ENCODE measurements at places on chromosomes 7 and 10.
A peak's percentile ranks its signal among the peaks of the same experiment; 100 is the strongest.

DNA sequence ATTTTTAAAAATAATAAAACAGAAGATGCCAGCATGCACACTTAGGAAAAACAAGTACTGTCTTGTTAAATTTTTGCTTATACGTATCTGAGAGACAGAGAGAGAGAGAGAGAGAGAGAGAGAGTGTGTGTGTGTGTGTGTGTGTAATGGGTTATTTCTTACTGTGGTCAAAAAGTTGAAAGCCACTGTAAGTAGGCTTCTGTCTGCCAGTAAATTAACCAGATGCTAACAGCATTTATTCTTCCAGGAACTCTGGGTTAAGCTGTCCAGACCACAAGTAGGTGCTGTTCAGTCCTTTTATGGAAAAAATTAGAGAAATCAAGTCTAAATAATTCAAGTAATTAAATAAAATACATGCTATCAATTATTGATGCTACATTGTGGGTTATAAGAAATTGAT lies 39.7 kb downstream of the RNF32 start:
- DNase-seq, result no peak

GRCh38 chr7:129188892-129189660 lies 643 bp downstream of the SMO start:
- no peak for DNase-seq

- DNase-seq, result peak; percentile 8
These were observed 37.9 kb downstream of the ELFN1 start for GRCh38 chr7:1707756-1708595.

DNA sequence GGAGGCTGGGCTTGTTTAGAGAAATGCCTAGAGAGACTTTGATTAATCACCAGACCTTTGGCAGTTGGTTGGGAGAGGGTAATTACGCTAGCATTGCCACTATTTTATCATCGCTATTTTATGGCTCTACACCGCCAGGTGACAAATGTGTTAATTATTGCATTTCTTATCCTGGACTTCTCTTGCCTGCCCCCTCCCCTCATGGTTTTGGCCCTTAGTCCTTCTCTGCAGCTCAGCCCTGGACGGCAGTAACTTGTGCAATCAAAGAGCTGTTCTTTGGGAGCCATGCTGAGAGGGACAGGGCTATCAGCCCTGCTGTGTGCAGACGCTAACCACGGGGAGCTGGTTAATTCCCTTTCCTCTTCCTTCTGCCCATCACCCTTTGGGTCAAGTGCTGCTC lies 585.0 kb downstream of the AUTS2 start:
- no peak for DNase-seq

GRCh38 chr10:128065881-128066534 lies 60.2 kb downstream of the MKI67 start:
- no peak for DNase-seq

DNA sequence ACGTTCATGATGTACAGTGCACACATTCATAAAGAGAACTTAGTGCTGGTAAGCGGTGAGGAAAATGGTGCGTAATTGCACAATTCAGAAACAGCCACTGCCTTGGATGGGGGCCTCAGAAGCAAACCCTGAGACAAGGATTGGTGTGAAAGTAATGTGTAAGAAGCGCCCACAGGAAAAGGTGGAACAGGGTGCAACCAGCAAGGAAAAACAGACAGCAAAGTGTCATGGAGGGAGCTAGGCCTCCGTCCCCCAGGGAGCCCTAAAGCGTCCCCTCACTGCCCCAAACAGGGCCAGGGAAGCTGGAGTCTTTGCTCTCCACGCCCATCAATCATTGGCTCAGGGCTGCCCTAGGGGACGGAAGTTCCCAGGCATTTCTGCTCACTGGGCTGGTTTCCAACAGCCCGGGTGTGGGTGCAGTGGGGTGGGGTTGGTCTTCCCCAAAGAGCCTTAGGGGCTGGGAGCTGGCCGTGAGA lies 9.6 kb upstream of the C10orf105 start:
- DNase-seq, result no peak

DNA sequence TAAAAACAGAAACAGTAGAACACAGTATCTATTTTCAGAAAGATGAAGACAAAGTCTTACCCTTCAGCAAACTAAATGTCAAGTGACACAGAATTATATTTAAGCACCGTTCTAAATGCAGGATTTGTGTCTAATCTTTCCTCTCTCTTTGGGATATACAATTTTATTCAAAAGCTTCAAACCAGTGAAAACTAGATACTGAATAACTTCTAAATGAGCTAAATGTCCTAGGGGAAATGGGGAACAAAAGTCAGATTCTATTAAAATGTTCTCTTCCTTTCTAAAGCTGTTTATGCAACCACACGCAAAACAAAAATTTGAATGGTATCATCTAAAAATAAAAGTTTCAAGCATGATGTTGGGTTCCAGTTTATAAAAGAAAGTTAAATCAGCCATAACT lies 136.4 kb upstream of the AOAH start:
- DNase-seq, result no peak

All from activated T-cell treated with anti-CD3 and anti-CD28 coated beads, Interleukin-2, amount 50 U/mL, for 1 hour (primary cell).